ENCODE measurements at places on chromosomes 11 and 22.

GRCh38 chr22:39345231-39345630 lies 4.6 kb upstream of the SYNGR1 start:
- no peak for DNase-seq

DNA sequence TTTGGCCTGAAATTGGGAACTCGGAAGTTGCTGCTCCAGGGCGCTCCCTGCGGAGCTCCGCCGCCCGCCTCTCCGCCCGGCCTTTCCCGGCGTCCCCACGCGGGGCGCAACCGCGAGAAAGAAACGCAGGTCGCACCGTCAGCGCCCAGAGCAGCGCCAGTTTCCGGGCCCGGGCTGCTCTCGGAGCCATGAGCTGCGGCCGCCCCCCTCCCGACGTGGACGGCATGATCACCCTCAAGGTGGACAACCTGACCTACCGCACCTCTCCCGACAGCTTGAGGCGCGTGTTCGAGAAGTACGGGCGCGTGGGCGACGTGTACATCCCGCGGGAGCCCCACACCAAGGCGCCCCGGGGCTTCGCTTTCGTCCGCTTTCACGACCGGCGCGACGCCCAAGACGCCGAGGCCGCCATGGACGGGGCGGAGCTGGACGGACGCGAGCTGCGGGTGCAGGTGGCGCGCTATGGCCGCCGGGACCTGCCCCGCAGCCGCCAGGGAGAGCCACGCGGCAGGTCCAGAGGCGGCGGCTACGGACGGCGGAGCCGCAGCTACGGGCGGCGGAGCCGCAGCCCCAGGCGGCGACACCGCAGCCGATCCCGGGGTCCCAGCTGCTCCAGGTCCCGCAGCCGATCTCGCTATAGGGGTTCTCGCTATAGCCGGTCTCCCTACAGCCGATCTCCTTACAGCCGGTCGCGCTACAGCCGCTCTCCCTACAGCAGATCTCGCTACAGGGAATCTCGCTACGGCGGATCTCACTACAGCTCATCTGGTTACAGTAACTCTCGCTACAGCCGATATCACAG lies 521 bp downstream of the SRSF8 start:
- DNase-seq = peak; percentile 72

DNA sequence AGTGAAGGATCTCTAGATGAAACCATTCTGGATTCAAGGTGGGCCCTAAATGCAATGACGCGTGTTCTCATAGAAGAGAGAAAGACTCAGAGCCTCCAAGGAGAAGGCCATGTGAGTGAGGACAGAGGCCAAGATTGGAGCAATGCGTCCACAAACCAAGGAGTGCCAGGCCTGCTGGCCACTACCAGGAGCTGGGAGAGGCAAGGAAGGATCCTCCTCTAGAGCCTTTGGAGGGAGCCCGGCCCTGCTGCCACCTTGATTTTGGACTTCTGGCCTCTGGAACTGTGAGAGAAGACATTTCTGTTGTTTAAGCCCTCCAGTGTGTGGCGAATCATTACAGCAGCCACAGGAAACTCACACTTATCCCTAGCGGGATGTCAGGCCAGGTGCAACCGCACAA lies 52.7 kb upstream of the SHANK2 start:
- DNase-seq = no peak

DNA sequence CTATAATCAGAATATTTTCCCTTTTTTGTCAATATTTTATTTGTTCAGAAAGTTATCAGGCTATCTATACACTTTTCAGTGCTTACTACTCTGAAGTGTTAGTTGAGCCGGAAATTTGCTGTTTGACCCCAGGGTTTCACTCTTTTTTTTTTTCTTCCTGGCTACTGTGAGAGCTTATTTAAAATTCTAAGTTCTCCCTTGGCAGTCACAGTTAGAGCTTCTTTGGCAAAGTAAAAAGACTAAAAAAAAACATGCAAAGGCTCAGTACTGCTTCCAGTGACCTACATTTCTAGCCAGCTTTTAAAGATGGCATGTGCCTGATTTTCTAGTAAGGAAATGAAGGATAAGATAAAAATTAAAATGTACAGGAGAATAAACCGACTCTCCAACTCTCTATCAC lies 48.4 kb downstream of the ELP4 start:
- no peak for DNase-seq

DNA sequence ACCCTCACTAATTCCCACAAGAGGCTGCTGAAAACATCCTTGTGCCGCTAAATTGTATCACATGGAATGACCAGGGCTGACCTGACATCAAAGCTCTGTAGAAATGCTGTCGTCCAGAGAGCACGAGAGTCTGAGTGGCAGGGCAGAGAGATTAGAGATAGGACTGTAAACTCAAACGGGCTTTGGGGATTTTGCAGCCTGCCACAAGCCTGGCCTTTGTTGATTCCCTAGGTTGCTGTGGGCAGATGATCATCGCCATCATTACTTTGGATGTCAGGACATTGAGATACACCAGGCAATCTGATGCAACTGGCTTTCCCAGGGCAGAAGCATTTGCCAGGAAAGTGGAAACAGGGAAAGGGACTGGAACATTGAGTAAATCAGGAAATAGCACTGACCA lies 131.6 kb downstream of the ETS1 start:
- DNase-seq = no peak

- DNase-seq = no peak
Measured at GRCh38 chr11:10588904-10589303, 20.4 kb upstream of the LYVE1 start.

DNA sequence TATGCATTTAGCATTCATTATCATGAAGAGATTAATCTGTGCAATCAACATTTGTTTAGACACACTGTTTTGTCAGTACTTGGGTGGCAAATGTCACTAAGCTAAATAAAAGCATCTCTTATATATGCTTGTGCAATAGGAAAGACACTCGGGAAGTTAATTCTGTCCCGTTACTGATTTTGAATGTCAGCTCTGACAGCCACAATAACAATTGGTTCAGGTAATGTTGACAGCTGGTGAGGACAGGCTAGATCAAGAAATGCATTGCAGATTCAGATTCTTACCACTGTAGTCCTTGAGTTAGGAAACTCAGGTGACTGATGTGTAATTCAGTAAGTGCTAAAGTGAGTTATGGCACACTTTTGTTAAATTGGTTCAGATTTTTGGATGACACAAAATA lies 523.8 kb upstream of the FAT3 start:
- no peak for DNase-seq

GRCh38 chr11:107924306-107924705 lies 3.9 kb upstream of the RAB39A start:
- no peak for DNase-seq

DNA sequence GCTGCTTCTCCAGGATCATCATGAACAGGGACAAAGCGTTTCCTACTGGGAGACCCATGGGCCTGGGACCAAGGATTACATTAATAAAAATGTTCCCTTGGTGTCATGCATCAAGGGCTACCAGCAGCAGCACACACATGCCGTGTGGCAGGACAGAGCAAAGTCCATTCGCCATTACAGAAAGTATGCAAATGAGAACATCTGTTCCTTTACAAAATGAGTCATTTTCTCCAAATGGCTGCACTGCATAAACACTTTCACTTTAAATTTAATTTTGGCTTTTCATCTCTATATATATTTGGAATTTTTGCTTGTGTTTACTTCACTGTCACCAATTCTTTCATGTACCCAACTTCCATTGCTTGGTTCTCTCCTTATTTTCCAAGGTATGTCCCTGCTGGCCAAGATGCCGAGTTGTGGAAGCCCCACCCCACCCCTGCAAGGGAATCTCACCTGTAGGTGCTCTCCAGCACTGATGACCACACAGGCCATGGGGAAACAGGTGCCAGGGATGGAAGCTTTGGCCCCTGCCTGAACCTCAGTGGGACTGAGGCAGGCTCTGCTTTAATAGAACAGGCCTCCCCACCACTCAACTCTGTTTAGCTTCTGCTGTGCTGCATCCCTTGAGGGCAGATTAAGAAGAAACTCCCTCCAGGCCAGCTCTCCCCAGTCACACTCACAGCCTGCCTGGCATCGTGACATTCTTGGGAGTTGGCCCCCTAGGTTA lies 15.6 kb upstream of the GNAZ start:
- DNase-seq = no peak

DNA sequence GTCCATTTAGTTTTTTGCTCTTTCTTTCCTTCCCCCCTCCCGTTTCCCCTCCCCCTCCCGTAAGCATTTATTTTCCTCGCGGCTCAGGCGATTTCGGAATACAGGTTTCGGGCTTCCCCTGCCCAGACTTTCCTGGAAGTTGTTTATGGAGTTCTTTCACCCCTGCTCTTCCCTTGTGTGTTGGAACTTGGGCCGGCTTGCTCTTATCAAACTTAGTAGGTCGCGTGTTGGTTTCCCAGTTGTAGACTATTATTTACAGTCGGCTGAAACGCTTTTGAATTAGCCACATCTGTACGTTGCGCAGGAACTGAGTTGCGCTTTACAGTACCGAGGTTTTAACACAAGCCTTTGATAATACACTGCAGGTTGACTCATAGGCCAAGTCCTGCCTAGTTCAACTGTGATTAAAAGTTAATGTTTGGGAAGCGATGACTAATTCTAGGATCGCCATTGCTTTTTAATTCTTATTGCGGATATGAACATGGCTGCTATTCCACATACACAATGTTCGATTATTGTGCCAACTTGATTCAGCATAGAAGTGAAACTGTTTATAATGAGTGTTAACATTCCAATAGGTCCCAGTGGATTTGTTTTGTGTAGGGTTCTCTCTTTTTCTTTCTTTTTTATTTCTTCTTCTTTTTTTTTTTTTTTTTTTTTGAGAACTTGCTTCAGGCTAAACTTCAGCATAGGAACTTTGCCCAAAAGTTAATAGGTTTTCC lies 1.7 kb downstream of the YAP1 start:
- no peak for DNase-seq

DNA sequence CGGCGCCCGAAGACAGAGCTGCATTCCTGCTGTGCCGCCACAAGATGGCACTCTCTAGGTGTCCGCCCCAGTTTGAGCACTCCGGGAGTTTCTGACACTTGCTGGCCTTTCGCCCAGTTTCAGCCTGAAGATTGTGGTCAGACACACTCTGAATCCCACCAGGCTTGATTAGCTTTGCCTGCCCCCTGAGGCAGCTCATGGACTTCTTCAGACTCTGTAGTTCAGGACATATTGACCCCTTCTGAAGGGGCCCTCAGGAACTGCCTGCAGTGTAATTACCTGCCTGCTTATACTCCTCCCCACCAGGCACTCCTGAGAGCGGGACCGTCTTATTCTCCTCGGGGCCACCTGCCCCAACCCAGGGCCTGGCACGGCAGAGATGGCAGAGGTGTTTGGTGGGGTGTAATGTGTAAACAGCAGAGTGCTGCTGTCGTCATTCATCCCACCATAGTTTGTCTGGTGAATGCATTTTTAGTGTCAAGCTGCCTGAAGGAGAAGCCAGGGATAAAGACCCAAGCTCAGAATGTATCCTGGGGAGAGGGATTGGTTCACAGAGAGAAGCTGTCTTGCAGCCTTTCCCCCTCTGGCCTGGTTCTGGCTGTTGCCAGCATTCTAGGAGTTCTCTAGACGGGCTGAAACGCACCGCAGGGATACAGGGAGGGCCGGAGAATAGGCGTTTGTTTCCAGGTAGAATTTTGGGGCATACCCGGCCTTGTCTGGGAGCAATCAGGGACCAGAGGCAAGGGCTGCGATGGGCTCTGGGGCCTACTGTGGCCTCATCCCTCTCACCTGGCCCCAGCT lies 46.4 kb downstream of the EIF3F start:
- peak; percentile 9 for DNase-seq

Measured in activated naive CD4-positive, alpha-beta T cell (primary cell).